ENCODE measurements at places on chromosomes 6 and 20. TPM values are rescaled to one million over a fixed set of nuclear protein-coding genes. Genes with fewer than 3 reads are reported as not detected.
A peak's percentile ranks its signal among the peaks of the same experiment; 100 is the strongest.

IRF4 gene
- 601 TPM for total RNA-seq

RIPOR3 gene
- total RNA-seq: not detected

GRCh38 chr20:62942456-62942855, 4.5 kb downstream of the GID8 start:
- no peak overlapping the region for H3K4me3 ChIP-seq
- H3K27ac ChIP-seq: no peak overlapping the region
- peaks cover 56% of the 10 kb centered on the region for H3K36me3 ChIP-seq
- no peak for DNase-seq
- H3K27me3 ChIP-seq: no peaks in the 10 kb centered on the region

- peak; percentile 39 for DNase-seq
- H3K4me3 ChIP-seq: peak overlapping the region; percentile 51
- H3K27me3 ChIP-seq: peaks cover 62% of the 10 kb centered on the region
- H3K36me3 ChIP-seq: no peaks in the 10 kb centered on the region
These were observed 1.2 kb downstream of the AKAP12 start for GRCh38 chr6:151240791-151241642.

GRCh38 chr6:113696960-113697359, 160.2 kb upstream of the MARCKS start:
- no peak overlapping the region for H3K4me3 ChIP-seq
- H3K27me3 ChIP-seq: no peaks in the 10 kb centered on the region
- H3K36me3 ChIP-seq: no peaks in the 10 kb centered on the region
- no peak for DNase-seq
- H3K4me1 ChIP-seq: no peaks in the 10 kb centered on the region
- no peak overlapping the region for H3K27ac ChIP-seq
